ENCODE measurements at places on chromosomes 7 and 10.

DNA sequence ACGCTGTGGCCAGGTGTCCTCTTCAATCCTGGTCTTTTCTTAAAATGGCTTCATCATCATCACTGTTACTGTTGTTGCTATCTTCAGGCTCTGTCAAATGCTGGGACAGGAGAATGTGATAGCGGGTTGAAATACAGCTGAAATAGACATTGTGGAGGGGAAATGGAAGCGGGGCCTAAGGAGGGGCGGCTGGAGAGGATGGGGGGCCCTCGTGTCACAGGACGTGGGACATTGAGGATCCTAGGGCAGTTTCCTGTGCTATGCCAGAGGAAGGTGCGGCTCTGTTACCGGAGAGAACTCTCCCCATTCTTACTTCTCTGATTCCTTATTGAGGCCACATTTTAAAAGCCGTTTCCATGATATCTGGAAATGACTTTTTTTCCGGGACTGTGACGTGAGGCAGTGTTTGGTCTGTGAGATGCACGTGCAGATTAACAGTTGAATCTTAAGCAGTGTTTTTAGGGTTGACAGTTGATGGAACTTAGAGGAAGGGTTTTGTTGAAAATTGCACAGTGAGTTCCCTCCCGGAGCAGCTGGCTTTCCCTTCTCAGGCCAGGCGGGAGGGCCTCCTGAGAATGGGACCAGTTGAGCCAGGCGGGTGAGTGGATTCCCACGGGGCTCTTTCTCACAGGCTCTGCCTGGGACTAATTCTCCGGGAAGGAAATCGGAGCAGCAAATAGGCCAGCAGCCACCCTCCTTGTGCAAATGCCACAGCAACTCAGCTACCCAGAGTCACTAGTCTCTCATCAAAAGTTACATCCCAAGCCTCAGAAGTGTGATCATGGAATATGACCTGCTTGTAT lies 125.2 kb downstream of the TACC2 start:
- no peak for DNase-seq

DNA sequence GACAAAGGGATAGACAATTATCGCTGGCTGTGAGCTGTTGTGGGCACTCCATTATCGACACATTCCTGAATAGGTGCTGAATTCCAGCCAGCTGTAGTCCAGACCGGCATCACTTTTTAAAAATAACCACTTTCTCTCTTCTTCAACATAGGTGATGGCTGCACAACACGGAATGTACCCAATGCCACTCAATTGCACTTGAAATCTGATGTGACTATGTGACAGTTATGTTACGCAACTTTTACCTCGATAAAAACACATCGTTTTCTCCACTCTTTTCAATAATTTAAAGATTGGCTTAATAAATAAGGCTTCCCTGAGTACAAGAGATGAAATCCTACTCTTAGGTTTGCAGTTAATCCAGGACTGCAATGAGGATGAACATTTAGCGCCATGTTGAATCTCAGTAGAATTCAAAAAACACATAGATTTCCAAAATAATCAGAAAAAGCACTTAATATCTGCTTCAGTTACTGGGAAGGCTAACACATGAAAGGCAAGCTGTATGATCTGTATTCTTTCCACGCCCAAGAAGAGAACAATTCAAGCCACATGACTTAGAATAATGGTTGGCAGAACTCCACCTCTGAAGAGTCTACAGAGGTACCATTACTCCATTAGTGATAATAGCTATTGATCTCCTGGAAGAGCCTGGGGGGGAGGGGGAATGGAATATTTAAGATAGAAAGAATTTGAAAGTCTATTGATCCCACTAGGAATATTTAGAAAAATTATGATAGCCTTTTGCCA lies 3.6 kb downstream of the YWHAG start:
- no peak for DNase-seq

GRCh38 chr10:64067859-64068258 lies 546.7 kb downstream of the REEP3 start:
- DNase-seq = no peak

- DNase-seq = no peak
Measured at GRCh38 chr7:74026406-74026902, 1.5 kb upstream of the ELN start.

- no peak for DNase-seq
Measured at GRCh38 chr7:119918185-119918584, 354.8 kb upstream of the KCND2 start.

DNA sequence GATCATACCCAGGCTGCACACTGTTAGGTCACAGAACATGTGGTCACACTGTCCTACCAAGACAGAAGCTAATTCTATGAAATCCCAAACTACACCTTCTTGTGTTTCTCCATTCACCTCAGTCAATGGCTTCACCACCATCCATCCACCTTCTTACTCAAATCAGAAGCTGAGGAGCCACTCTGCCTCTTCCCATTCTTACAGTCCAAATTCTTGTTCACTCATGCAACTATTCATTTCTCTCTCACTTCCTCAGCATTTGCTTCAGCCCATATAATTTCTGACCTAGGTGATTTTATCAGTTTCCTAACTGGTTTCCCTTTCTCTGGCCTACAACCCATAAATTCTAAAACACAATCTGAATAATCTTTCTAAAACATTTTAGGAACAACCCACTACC lies 229.2 kb downstream of the LRRN3 start:
- no peak for DNase-seq

DNA sequence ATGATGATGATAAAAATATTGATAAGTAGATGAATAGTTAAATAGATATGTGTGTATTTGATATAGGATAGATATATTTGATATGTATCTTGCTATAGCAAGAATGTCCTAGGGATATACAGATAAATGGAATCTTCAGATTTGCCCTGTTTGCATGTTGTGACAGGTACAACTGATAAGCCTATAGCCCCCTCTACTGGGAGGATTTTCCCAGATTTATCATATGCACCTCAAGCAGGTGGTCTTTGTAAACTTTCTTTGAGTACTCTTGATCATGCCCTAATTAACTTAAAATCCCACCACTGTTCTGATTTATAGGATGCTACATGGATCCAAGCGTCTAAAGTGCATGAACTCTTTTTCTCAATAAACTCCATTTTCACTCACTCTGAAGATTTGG lies 1050.7 kb downstream of the SORCS3 start:
- peak; percentile 7 for DNase-seq

DNA sequence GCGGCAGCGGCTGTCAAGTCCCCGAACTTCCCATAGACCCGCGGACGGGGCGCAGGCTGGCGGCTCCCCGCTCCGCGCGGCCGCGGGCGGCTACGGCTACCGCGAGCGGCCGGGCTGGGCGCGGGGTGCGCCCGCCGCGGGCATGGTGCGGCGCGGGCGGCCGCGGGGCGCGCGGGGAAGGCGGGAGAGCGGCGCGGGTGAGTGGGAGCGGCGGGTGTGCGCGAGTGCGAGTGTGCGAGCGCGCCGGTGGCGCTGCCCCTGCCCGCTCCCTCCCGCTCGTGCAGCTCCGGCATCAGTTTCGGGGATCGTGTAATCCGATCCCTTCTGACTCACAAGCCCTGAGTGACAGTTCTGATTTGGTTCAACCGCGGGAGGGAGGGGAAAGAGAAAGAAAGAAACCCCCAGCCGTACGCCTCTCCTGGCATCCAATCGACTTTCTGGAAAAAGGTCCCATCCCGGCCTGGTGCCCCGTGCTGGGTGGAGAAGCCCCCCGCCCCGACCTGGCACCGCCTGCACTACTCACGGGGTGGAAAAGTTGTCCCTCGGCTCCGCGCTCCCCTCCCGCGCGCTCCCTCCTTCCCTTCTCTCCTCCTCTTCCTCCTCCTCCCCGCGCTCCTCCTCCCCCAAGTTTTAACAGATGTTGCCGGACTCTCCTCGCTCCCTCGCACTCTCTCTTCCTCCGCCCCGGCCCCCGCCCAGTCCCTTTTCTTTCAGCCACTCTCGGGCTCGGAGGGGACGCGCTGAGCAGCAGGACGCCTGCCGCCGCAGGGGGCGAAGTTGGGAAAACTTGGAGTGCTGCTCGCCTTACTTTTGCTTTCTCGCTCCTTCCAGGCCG lies at the start of gene GLI3:
TSS of gene GLI3 (minus strand) at position 234 of the 835 bp plus-strand sequence. CDS start 13,956 bp downstream, outside the sequence.
- no peak for DNase-seq

DNA sequence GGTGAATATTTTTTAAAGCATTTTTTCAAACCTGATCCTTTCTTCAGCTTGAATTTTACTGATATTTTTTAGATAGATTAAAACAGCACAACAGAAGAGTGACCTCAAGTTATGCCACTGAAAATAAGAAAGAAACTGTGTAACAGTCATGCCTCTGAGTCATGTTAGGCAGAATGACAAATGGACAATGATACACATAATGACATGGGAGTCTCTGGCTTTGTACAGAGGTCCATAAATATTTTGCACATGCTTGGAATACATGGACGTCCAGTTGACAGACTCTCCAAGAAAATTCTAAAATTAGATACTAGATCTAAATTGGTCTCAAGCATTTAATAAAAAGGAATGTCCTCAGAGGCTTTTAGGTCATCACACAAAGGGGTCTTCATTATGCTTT lies 21.9 kb upstream of the SEMA3A start:
- no peak for DNase-seq

GRCh38 chr7:5689118-5689517 lies 92.3 kb downstream of the RNF216 start:
- no peak for DNase-seq

- no peak for DNase-seq
Measured at GRCh38 chr10:18145652-18146051, 5.4 kb downstream of the CACNB2 start.

GRCh38 chr10:22344781-22345300 lies 455 bp upstream of the SPAG6 start:
- DNase-seq = no peak

GRCh38 chr7:137276189-137276588 lies 67.3 kb downstream of the PTN start:
- no peak for DNase-seq

GRCh38 chr10:71700731-71701368 lies 18.7 kb downstream of the C10orf105 start:
- no peak for DNase-seq

DNA sequence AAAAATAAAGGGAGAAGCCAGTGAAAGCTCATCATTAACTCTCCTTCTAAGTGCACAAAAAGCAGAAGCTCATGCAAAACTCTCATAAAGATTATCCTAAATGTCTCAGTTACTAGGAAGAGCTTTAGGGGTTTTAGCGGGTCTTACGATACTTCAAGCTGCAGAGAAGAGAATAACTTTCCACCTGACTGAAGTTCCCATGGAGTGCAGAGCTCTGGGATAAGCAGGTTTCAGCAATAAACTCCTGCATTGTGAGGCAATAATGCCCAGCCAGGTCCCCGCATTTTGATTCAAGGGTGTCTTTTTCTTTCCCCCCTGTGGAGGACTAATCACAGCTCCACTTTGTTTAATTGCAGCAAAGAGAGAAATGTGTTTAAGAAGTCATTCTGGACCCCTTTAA lies 241.9 kb upstream of the SP8 start:
- no peak for DNase-seq

DNA sequence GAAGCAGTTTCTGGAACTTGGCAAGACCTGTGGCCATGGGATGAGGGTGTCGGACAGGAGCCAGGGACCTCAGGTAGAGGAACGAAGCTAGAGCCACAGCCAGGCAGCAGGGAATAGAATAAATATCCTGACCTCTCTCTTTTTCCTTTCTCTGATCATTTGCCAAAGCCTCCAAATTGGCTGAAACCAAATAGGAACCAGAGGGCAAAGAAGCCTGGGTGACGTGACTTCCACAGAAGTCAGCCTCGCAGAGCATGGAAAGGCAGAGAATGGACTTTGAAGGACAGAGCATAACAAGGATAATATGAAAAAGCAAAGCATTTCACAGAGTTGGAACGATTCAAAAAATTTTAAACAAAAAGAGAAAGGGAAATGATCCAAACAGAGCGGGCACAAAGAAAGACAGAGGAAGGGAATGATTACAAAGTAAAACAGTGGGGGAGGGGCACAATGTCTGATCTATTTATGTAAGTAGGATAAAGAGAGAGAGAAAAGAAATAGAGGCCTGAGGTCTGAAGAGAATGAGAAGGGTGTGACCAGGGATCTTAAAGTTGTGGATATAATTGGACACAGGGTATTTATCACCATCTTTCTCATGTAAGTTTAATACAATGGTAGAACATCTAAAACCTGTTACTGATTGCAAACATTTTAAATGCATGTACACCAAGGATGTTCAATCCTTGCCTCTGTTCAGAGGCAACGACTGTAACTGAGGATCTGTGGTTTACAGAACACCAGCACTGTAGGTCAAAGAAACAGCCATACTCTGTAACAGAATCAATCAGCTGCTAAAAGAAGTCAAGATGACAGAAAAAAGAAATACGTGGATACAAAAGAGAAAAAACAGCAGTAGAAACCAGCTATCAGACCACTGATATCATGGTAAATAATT lies 4.5 kb upstream of the ZEB1 start:
- no peak for DNase-seq

GRCh38 chr7:111160297-111160696 lies 69.4 kb downstream of the LRRN3 start:
- no peak for DNase-seq

GRCh38 chr7:92368741-92369140 lies 78.5 kb upstream of the GATAD1 start:
- no peak for DNase-seq

DNA sequence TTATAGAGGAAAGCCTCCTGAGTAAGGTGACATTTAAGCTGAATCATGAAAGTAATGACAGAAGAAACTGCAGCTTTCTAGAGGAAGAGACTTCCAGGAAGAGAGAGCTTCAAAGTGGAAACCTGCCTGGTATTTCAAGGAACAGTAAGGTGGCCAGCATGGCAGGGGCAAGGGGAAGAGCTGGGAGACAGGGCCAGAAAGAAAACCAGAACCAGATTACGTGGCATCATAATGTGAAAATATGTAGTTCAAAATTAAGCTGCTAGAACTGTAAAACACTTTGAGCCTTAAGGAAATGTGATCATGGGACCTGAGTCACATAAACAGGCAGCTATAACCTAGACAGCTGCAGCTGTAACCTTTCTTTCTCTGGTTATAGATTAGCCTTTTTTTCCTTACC lies 238.0 kb upstream of the FOXK1 start:
- no peak for DNase-seq

DNA sequence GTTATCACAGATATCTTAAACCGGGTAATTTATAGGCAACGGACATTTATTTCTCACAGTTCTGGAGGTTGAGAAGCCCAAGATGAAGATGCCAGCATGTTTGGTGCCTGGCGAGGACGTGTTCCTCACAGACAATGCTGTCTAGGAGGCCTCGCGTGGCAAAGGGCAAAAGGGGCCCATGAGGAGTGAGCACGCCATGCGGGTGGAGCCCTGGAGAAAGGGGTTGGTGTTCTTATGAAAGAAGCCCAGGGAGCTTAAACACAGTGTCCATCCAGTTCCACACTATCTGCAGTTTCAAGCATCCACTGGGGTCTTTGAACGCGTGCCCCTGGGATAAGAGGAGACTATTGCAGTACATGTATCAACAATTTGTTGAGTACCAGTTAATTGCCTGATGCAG lies 51.4 kb downstream of the CXCL12 start:
- DNase-seq = no peak

GRCh38 chr7:86965727-86966120 lies 93.7 kb downstream of the ELAPOR2 start:
- DNase-seq = no peak

- no peak for DNase-seq
Measured at GRCh38 chr10:92207061-92207460, 83.8 kb downstream of the CPEB3 start.

DNA sequence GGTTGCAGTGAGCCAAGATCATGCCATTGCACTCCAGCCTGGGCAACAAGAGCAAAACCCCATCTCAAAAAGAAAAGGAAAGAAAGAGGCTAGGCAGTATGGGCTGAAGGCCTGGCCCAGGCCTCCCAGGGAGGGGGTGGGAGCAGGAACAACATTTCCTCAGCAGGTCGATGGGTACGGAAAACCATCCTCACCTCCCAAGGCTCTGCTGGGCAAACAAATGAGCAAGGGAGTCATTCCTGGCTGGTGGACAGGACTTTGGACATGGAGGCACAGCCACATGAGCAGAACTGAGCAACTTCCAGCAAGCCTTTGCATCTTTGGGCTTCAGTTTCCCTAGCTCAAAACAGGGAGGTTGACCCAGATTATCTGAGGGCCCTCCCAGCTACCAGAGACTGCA lies 13.0 kb downstream of the OGDHL start:
- DNase-seq = no peak
